ENCODE measurements at places on chromosomes 6 and 20.

GRCh38 chr6:40582892-40583291 is 4.3 kb downstream of the LRFN2 start:
- no peak for DNase-seq

GRCh38 chr6:50822078-50822476 is 3.4 kb downstream of the TFAP2B start:
- DNase-seq: no peak

- peak; percentile 8 for DNase-seq
Measured at GRCh38 chr6:90537723-90538258, 49.1 kb downstream of the MAP3K7 start.

GRCh38 chr20:51159303-51159702 is 136.4 kb upstream of the KCNG1 start:
- no peak for DNase-seq

DNA sequence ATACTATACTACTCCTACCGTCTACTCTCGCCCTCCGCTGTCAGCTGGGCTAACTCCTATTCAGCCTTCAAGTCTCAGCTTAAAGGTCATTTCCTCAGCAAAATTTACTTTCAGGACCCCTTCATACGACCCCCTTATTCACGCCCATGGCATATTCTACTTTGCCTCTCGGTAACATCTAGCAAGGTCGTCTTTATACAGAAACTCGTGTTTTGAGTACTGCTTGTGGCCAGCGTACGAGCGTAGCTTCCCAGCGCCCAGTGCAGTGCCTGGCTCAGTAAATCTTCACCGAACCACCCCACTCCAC is 546 bp downstream of the CRNKL1 start:
- DNase-seq: no peak

DNA sequence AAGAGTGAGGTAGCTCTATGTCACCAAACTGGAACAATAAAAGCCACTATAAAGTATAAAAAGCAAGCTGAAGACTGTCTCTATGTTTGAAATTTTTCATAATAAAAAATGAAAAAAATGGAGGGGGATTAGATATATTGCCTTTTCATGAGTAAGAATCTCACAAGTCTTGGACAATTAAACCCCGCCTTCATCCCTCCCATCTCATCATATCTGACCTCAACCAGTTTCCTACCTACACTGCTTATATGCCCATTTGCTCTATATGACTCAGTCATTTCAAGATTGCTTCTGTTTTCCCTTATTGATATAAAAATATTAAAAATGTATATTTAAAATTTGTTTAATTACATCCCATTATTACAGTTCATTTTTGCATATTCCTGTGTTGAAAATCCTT is 2.9 kb upstream of the TRIM39 start:
- DNase-seq: peak; percentile 19

DNA sequence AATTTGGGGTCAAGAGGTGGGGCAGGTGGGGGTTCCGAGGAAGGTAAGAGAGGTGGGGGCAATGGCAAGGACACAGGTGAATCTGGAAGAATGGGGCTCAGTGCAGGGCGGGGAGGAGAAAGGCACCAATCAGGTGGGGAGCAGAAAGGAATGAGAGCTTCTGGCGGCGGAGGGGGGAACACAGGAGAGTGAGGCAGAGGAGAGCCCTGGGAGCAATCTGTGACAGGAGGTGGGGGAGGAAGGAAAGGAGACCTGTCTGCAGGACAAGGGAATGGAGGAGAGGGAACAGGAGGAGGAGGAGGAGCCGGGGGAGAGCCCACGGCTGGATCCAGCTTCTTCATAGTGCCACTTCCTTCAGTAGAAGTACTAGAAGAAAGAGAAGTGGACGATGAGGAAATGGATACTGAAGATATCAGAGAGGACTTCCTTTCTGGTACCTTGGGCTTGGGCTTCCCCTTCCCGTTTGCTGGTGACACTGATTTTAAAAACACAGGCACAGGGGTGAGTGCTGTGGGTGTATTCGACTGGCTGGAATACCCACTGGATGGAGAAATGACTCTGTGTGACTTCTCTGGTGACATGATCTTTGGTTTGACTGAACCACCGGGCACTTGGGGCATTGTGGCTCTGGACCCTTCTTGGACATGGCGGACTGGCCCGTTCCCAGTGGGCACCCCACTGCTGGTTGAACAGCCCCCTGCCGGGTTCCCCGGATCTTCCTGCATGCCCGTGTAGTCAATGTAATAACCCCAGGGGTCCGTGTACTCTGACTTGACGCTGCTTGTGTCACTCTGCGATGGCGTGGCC is 27.4 kb downstream of the HEBP2 start:
- DNase-seq: no peak

DNA sequence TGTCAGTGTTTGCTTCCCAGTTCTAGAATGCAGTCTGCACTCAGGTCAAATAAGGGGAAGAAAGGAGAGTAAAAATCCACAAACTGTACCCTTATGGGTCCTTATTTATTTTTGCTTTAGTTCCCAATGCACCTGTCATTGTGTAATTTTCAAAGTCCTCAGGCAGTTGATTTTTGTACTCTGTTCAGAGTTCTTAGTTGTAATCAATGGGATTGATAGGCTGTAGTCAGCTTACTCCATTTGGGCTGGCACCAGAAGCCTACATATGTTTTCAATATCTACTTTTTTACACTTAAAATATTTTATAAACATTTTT is 18.6 kb downstream of the AIG1 start:
- no peak for DNase-seq

- no peak for DNase-seq
Measured at GRCh38 chr6:167469672-167470071, 144.8 kb downstream of the TTLL2 start.

GRCh38 chr6:41199552-41200246 is 1.2 kb downstream of the TREML2 start:
- DNase-seq: no peak

DNA sequence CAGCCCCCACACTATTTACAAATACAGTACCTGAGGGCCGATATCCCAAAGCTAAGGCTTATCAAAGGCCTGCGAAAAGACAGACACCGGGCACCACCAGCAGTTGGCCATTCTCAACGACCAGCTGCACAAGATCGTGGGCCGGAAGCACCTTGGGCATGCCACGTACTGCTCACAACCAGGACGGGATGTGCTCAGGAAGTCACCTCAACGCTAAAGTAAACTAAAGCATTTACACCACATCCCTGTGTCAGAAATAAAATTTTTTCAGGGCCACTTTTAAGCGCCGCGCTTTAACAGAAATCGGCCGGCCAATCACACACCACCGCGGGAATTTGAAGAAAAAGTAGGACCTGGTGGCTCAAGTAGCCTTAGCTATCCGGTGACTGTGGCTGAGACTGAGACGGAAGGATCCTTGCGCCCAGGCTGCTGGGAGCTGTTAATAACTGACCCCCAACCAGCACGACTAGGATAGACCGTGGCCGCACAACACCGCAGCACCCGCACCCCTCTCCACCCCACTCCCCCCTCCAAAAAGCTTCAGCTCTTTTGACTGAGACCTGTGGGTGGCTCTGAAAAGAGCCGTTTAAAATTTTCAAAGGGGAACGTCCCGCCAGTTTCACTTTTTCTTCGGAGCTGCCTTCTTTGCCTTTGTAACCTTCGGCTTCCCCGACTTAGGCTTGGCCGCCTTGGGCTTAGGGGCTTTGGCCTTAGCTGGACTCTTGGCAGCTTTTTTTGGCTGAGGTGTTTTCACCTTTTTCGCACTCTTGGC is 131.2 kb upstream of the BTN3A2 start:
- DNase-seq: no peak

GRCh38 chr6:165926378-165926777 is 241.3 kb downstream of the TBXT start:
- DNase-seq: no peak

DNA sequence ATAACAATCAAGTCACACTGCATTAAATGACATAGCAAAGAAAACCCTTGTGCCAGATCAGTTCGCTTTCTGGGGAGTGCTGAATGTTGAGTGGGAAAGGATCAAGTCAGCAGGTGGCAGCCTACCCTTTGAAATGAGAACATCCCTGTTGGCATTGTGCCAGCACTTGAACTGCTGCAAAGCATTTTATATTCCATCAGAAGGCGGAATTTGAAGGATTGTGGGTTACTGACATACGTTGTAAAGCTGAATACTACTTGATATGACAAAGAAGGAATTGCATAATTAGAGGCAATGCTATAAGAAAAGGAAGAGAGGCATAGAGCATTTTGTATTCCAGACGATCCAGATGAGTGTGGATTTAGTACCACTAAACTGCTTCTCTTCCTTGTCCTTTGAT is 26.5 kb downstream of the BCKDHB start:
- peak; percentile 73 for DNase-seq

- DNase-seq: no peak
Measured at GRCh38 chr6:11714798-11715285, 63.8 kb downstream of the ADTRP start.

GRCh38 chr6:6901205-6901719 is 206.5 kb upstream of the RREB1 start:
- DNase-seq: no peak

DNA sequence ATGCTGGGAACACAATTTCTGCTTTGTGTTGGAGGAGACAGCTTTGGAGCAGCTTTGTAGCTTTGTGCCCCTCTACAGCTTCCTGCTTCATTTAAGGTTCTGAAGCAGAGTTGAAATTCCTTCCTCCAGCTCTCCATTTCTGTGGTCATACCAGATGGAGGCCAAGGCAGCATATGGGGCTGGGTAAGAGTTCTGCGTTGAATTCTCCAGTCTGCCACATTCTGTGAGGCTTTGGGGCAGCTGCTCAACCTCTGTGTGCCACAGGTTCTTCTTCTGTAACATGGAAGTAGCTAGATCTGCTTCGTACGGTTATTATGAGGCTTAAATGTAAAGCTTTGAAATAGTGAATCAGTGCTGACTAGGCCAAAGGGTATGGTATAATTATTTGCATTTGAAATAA is 2.9 kb upstream of the TRIM26 start:
- no peak for DNase-seq

DNA sequence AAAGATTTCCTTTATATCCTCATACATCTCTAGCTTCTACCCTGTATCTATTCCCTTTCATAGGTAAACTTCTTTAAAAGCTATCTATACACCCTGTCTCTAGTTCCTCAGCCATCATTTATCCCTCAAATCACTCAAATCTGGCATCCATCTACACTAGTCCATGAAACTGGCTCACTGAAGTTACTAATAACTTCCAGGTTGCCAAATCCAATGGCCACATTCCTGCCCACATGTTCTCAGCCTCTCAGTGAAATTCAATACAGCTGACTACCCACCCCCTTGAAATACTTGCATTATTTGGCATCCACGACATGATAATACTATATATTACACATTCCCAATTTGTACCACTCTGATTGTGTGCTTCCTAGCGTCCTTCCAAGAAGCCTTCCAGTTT is 8.7 kb downstream of the REPS1 start:
- DNase-seq: peak; percentile 55

DNA sequence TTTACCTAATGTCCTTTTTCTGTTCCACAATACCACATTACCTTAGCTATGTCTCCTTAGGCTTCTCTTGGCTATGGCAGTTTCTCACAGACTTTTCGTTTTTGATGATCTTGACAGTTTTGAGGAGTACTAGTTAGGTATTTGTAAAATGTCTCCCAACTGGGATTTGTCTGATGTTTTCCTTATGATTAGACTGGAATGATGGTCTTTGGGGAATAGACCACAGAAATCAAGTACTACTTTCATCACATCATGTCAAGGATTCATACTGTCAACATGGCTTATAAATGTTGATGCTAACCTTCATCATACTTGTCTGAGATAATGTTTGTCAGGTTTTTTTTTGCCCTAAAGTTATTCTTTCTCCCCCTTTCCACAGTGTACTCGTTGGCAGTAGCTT is 78.2 kb upstream of the FOXO3 start:
- no peak for DNase-seq

Measured in fibroblast of mammary gland (primary cell).